ENCODE measurements at places on chromosomes 3 and 15.

GRCh38 chr3:18046131-18046915 lies 303.9 kb upstream of the TBC1D5 start:
- no peaks in the 10 kb centered on the region for H3K36me3 ChIP-seq
- no peak overlapping the region for H3K4me3 ChIP-seq
- no peaks in the 10 kb centered on the region for H3K4me1 ChIP-seq

DNA sequence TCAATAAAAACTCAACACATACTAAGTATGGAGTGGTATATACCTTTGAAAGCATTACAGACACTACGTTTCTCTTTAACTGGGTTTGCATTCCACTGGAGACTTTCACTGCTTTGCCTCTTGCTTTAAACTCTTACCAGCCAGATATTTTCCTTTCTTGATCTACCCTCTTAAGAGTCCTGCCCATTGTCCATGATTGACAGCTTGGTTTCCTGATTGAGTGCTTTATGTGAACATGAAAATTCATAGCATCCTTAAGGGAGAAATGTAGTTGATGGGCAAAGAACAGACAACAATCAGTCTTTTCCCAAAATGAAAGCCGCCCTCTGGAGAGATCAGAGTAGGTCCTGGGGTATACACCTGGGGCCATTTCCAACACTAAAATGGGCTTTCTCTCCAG lies 78.6 kb downstream of the PTPRG start:
- H3K27ac ChIP-seq, result no peak overlapping the region
- no peak overlapping the region for H3K4me3 ChIP-seq
- DNase-seq, result no peak
- H3K36me3 ChIP-seq, result no peaks in the 10 kb centered on the region

GRCh38 chr15:95709959-95710695 lies 620.4 kb upstream of the NR2F2 start:
- H3K36me3 ChIP-seq, result peaks cover 2% of the 10 kb centered on the region
- no peak for DNase-seq
- H3K4me1 ChIP-seq, result no peaks in the 10 kb centered on the region
- no peak overlapping the region for H3K4me3 ChIP-seq
- no peak overlapping the region for H3K27ac ChIP-seq

DNA sequence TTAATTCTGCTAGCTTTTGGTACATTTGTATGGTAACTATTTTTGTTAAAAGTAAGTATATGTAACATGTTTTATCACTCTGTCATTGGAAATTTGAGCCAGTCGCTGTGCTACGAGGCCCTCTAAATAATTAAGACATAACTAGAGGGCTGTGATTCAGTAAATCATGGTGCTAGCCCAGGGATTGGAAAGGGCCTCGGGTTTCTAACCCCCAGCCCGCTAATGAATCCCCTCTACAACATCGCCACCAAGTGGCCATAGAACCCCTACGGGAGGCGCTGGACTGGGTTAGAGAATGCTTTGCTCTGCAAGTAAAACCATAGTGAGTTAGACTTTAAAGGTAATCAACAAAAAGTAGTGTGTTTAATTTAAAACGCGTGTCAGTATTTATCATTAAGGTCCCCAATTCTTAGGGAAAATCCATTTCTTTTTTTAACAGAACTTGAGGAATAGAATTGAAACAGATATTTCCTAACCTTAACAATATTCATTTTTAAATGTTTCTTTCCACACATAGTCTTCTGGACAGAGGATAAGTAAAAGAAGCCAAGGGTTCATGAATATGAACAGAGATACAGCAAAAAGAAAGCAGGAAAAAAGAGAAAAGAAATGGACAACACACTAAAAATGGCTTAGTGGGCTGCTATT lies 744.7 kb downstream of the EPHA3 start:
- H3K27me3 ChIP-seq, result no peaks in the 10 kb centered on the region
- DNase-seq, result no peak
- H3K36me3 ChIP-seq, result no peaks in the 10 kb centered on the region
- H3K4me1 ChIP-seq, result no peaks in the 10 kb centered on the region
- H3K4me3 ChIP-seq, result no peak overlapping the region

- no peak overlapping the region for H3K27ac ChIP-seq
- peaks cover 1% of the 10 kb centered on the region for H3K36me3 ChIP-seq
- H3K4me1 ChIP-seq, result no peaks in the 10 kb centered on the region
- no peak for DNase-seq
Observed at GRCh38 chr3:134667406-134667805, 16.6 kb upstream of the KY start.

DNA sequence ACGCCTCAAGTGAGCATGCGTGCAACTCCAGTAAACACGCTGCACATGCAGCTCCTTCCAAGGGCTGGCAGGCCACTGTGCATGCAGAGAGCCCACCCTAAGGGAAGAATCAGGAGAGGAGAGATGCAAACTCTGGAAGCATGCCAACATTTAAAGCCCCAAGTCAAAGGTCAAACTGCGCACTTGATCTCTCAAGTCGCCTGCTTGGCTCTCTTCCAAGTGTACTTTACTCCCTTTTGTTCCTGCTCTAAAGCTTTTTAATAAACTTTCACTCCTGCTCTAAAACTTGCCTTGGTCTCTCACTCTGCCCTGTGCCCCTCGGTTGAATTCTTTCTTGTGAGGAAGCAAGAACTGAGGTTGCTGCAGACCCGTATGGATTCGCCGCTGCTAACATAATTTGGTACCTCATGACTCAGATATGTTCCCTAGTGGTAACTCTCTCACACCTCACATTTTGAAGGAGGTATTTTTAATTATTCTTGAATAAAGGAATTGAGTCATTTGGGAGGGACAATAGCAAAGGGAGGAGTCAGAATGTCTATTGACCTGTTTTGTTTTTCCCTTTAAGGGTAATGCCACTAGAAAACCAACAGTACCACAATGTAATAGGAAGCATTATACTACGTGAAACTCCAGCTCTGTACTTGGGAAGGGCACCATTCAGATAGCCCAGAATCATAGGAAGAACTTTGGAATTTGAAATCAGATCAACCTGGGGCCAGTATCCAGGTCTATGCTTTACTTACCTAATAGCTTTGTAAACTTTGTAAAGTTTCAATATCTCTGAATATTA lies 19.6 kb upstream of the DGKG start:
- H3K27ac ChIP-seq, result no peak overlapping the region
- H3K4me1 ChIP-seq, result peaks cover 6% of the 10 kb centered on the region
- no peaks in the 10 kb centered on the region for H3K36me3 ChIP-seq
- H3K4me3 ChIP-seq, result no peak overlapping the region
- no peak for DNase-seq
- peaks cover 14% of the 10 kb centered on the region for H3K27me3 ChIP-seq

DNA sequence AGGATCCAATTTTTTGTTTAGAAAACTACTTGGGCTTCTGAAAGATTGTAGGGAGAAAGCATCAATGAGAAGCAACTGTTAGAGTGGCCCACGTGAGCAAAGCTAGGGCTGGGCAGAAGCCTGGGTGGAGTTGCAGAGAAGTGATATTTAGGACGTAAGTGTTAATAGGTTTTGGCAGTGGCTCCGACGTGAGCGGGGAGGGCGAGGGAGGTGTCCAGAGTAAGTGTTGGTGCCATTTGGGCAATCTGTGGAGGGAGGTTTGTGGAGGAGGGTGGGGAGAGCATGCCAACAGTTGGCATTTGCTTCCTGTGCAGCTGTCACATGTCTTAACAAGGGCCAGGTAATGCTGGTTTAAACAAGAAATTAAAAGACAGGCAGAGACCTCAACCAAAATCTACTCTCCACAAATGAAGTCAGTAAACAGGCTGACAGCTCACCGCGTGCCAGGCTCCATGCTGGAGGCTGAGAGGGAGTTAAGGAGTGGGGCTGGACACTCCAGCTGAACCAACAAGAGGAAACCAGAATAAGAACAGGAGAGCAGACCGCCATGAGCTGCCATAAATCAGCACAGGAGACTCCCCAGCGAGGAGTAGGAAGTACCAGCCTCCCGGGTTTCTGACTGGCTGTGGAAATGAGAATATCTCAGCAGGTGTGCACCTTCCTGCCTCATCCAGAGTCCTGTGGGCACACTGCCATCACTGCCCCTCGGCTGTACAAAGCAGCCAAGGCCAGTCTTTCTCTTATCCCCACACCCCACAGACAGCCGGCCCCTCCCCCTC lies 232.6 kb downstream of the ABHD5 start:
- H3K4me3 ChIP-seq, result no peak overlapping the region
- no peaks in the 10 kb centered on the region for H3K36me3 ChIP-seq
- no peak for DNase-seq
- peaks cover 9% of the 10 kb centered on the region for H3K4me1 ChIP-seq

- peak overlapping the region; percentile 5 for H3K27ac ChIP-seq
- H3K36me3 ChIP-seq, result peaks cover 6% of the 10 kb centered on the region
- DNase-seq, result no peak
- no peaks in the 10 kb centered on the region for H3K27me3 ChIP-seq
Observed at GRCh38 chr15:57172925-57173324, 203.4 kb upstream of the CGNL1 start.

- no peak overlapping the region for H3K4me3 ChIP-seq
- H3K27me3 ChIP-seq, result no peaks in the 10 kb centered on the region
- no peaks in the 10 kb centered on the region for H3K36me3 ChIP-seq
- H3K4me1 ChIP-seq, result no peaks in the 10 kb centered on the region
- no peak overlapping the region for H3K27ac ChIP-seq
Observed at GRCh38 chr3:133016838-133017309, 21.3 kb upstream of the TMEM108 start.

- no peaks in the 10 kb centered on the region for H3K27me3 ChIP-seq
- DNase-seq, result no peak
- no peak overlapping the region for H3K4me3 ChIP-seq
- no peak overlapping the region for H3K27ac ChIP-seq
- no peaks in the 10 kb centered on the region for H3K4me1 ChIP-seq
Observed at GRCh38 chr3:80677796-80678195, 910.0 kb upstream of the ROBO1 start.

DNA sequence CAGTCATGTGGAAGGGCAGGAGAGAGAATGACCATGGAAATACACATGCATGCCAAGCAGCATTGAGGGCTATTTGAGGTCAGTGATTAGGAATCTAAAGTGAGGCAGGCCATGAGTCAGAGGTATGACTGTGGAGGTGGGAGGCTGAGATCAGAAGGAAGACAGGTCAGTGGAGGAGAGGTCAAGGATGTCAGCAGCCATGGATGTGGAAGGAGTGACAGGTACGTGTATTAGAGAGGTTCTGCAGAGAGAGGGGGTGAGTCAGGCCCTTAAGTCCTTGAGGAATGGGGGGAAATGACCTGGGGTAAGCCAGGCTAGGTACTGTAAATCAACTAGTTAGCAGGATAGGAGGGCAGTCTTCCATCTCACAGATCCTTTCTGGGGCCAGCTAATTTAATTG lies 166.6 kb downstream of the ANO10 start:
- H3K36me3 ChIP-seq, result no peaks in the 10 kb centered on the region
- no peak for DNase-seq
- H3K27ac ChIP-seq, result no peak overlapping the region
- peaks cover 23% of the 10 kb centered on the region for H3K4me1 ChIP-seq
- H3K27me3 ChIP-seq, result no peaks in the 10 kb centered on the region

DNA sequence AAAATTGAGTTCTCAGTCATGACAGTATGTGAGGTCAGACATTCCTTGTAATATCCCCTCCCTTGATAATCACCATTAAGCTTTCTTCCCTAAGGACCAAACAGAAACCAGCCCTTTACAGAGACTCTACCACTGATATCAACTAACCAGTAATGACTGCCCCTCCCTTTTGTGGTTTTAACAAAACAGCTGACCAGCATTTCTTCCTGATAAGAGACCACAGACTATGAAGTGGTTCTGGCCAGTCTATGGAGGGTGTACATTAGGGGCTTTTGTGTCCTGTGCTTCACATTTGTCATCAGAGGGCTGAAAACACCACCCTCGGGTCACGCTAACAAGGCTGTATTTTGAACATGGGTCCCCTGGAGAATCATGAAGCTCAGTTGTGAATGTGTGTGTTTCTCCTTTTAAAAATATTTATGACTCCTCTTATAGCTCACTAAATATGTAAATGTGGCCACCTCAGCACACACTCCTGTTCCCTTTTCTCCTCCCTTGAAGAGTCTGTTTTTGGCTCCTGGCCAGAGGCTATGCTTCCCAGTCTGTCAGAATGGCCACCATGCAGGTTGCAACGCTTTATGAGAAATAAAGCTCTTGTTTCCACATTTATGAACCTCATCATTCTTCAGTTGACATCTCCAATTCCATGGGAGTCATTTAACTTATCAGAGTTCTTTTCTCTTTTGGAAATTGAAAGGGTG lies 239.3 kb downstream of the CPNE4 start:
- H3K36me3 ChIP-seq, result peaks cover 3% of the 10 kb centered on the region
- H3K27me3 ChIP-seq, result peaks cover 42% of the 10 kb centered on the region
- H3K4me1 ChIP-seq, result no peaks in the 10 kb centered on the region
- DNase-seq, result no peak

DNA sequence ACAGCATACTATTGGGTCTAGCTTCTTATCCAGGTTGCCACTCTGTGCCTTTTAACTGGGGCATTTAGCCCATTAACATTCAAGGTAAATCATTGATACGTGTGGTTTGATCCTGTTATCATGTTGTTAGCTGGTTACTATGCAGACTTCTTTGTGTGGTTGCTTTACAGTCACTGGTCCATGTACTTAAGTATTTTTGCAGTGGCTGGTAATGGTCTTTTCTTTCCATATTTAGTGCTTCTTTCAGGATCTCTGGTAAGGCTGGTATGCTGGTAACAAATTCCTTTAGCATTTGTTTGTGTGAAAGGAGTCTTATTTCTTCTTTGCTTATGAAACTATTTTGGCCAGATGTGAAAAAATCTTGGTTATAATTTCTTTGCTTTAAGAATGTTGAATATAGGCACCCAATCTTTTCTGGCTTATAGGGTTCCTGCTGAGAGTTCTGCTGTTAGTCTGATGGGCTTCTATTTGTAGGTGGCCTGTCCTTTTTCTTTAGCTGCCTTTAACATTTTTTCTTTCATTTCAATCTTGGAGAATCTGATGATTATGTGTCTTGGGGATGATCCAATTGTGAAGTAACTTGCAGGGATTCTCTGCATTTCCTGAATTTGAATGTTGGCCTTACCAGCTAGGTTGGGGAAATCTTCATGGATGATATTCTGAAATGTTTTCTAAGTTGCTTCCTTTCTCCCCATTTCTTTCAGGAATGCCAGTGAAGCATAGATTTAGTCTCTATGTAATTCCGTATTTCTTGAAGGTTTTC lies 39.3 kb downstream of the CCR1 start:
- no peak overlapping the region for H3K4me3 ChIP-seq
- no peaks in the 10 kb centered on the region for H3K27me3 ChIP-seq
- peaks cover 1% of the 10 kb centered on the region for H3K36me3 ChIP-seq
- H3K4me1 ChIP-seq, result no peaks in the 10 kb centered on the region
- H3K27ac ChIP-seq, result no peak overlapping the region
- no peak for DNase-seq

DNA sequence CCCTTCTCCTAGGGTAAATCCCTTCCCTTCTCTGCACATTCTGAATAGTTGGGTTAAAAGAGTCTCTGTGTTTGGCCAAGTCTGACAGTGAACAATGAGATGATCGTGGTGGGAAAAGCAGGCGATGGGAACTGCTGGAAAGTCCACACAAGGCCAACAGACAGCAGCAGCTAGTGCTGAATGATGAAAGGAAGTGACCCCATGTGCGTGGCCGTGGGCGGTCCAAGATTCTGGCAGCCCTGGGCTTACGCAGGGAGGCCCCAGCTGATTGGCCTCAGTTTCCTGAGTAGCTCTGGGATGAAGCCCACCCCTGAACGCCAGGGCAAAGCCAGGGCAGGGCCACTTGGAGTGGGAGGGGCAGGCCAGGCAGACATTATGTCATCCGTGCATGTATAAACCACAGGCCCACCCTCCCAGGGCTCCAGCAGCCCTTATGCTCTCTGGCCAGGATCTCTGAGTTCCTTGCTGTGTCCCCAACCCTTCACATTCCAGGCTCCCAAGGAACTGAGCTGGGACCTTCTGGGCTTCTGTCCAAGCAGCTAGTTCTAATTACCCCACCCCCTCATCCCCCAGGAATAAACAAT lies 57.8 kb downstream of the CDC25A start:
- peaks cover 2% of the 10 kb centered on the region for H3K36me3 ChIP-seq
- no peaks in the 10 kb centered on the region for H3K4me1 ChIP-seq
- H3K27ac ChIP-seq, result no peak overlapping the region
- no peak for DNase-seq

All from central memory CD8-positive, alpha-beta T cell (primary cell).